ENCODE measurements at places on chromosomes 4 and X. TPM values are rescaled to one million over a fixed set of nuclear protein-coding genes. Genes with fewer than 3 reads are reported as not detected.

- DNase-seq: no peak
Measured at GRCh38 chrX:28670074-28670473, 82.8 kb downstream of the IL1RAPL1 start.

- no peak for DNase-seq
Measured at GRCh38 chrX:141924293-141924692, 20.6 kb downstream of the MAGEC1 start.

GRCh38 chr4:94714365-94715160, 43.2 kb upstream of the BMPR1B start:
- no peak for DNase-seq

GRCh38 chr4:139243448-139244365, 36.3 kb downstream of the MGARP start:
- DNase-seq: no peak

DNA sequence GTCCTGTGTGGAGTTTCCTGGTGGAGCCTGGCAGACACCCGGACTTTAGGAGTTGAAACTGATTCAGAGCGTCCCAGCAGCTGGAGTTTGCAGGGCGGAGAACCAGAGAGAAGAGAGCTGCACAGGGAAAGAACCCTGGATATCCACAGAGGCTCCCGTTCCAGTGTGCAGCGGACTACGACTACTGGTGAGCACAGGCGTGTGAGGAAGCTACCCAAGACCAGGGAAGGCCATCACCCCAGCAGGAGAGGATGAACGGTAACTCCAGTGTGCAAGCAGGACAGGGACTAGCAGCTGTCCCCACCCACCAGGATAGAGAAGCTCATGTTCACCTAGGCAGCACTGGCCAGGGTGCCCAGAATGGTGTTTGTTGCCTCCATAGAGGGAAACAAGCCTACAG, 2.3 kb downstream of the LAGE3 start:
- DNase-seq: no peak

DNA sequence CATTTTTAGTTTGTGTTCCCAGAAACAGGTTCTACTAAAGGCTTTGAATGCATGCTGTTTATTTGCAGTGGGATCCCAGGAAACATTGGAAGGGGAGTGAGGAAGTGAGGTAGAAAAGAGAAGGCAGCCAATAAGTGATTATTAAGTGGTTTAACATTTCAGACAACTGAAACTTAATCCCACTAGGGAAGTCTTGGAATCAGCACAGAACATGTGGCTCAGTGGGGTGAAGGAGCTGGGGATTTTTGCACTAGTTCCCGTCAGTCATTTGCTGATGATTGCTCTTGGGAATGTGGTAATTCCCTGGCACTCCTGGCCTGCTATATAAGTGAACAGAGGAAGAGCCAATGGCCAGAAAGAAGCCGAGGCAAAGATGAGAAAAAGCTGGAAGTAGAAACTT, 1053.0 kb upstream of the IGFBP7 start:
- no peak for DNase-seq

DNA sequence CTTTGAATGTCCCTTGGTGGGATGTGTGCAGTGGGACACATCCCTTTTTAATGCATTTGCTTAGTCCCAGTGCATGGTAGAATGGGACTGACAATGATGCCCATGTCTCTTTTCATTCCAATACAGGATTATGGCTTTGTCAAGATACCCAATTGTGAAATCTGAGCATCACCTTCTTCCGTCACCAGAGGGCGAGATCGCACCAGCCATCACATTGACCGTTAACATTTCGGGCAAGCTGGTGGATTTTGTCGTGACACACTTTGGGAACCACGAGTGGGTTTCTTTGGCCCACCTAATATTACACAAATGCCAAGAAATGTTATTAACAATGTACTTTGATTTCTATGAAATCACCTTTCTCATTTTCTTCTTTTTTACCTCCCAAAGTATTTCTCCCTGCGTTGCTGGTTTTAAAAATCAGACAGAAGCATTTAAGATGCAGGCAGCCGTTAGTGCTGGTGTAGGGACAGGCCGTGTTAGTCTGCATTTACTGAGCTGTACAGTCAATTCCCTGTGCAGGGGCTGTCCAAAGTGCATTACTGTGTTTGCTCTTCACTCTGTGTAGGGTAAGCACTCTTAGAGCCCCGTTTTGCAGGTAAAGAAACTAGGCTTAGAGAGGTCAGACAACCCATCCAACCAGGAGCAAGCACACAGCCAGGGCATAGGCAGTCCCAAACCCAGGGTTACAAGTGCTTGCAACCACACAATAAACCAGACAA, 46.5 kb downstream of the CWH43 start:
- no peak for DNase-seq

GRCh38 chr4:89299153-89299791, 8.3 kb downstream of the GPRIN3 start:
- DNase-seq: no peak

DNA sequence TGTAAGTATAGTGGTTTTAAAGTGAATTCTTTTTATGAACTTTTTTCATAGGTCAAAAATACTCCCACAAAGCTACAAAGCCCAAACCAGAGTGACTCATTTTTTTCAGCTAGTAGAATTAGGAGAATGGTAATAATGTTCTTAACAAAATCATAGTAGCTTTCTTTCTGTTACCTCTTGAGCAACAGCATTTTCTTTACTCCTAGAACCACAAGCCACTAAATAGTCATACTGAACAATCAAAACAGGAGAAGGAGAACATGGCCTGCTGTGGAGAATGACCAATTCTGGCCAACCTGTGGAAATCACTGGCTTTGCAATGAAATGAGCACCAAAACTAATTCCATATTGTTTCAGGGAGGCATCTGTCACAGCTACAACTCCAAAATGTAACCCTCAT, 112.9 kb downstream of the AMMECR1 start:
- no peak for DNase-seq

GRCh38 chr4:182776376-182777105, 140.6 kb downstream of the DCTD start:
- no peak for DNase-seq

- DNase-seq: no peak
Measured at GRCh38 chr4:185559915-185560281, 24.6 kb upstream of the PDLIM3 start.

DNA sequence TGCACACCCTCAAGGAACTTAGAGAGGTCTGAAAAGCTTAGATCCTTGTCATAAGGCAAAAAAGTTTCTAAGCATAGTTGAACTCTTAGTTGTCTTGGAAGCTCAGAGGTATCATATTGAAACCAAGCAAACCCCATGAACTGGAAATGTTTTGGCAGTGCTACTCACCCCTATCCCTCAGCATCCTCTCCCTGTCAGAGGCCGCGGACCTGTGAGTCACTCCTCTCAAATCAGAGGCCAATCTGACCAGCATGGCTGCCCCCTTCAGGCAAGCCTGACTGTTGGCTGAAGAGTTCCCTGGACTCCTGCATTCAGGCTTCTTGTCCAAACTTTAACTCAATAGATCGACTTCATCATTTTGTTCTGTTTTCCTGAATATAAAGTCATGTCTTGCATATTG, 69.4 kb downstream of the KCNIP4 start:
- no peak for DNase-seq

Gene WNK3
- 2.0 TPM for total RNA-seq

Gene ABLIM2
- 15.5 TPM for total RNA-seq

Gene DMD
- 25.8 TPM for total RNA-seq

Gene PPP1R2C
- not detected for total RNA-seq

Gene FMR1NB
- not detected for total RNA-seq

Gene TEC
- 9.3 TPM for total RNA-seq

Gene AMBN
- total RNA-seq: not detected
